ENCODE measurements at places on chromosomes 7 and 10.

- no peak for DNase-seq
These were observed 109.1 kb downstream of the LSM5 start for GRCh38 chr7:32381024-32381601.

DNA sequence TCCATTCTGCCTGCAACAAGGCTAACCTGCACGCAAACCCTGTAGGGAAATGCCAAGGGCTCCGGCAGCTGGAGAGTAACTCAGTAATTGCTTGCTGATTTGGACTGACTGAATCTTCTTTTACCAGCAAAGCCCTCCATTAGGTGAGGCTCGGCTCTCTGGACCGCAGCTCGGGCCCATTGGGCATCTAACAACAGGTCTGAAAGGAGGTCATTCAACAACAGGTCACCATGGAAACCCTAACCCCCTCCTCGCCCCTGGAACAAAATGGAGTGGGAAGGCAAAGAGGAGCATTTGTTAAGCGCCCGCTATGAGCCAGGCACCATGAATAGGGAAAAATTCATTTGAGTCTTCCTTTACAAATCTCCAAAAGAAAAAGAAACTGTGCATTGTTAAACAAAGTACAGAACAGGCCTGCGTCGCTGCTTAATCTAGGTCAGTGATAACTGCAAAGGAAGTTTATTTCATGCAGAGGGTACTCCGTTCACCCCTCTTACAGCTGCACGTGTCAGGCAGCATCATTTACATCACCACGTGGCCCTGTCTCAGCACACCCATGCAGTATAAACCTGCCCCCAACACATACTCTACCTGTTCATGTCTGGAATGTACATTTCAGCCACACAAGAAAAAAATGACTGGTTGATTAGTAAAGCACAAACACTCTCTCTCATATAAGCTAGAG, 248.8 kb upstream of the NEBL start:
- no peak for DNase-seq

- no peak for DNase-seq
These were observed 58.6 kb downstream of the RAMP3 start for GRCh38 chr7:45216181-45216580.

DNA sequence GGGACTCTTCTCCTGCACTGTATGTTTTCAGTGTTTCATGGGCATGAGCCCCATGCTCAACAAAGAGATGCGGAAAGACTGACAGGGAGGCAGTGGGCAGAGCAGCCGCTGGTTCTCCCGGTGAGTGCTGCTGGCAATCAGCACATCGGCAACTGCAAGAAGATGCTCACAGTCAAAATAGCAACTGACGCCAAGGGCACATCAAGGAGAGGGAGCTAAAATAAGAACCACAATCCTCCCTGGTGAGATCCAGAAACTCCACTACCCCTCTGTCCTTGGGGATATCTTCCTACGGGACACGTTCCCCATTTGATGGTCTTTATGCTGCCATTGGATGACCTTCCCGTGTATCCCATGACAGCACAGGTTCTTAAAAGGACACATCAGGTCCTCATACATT, 28.9 kb upstream of the SVIL start:
- no peak for DNase-seq

DNA sequence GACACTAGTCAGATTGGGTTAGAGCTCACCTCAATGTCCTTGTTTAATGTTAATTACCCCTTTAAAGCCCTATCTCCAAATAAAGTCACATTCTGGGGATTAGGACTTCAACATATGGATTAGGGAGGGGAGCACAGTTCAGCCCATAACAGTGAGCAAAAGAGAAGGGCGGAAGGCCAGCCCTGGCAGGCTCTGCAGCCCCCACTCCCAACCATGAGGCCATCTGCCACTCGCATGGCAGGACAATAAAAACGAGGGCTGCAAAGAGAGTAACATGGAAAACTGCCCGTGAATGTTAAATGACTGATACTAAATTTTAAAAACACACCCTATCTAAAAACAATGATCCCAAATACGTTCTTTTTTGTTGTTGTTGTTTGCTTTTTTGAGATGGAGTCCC, 38.7 kb downstream of the RGS10 start:
- no peak for DNase-seq

GRCh38 chr7:11648980-11649379, 183.0 kb downstream of the THSD7A start:
- no peak for DNase-seq

DNA sequence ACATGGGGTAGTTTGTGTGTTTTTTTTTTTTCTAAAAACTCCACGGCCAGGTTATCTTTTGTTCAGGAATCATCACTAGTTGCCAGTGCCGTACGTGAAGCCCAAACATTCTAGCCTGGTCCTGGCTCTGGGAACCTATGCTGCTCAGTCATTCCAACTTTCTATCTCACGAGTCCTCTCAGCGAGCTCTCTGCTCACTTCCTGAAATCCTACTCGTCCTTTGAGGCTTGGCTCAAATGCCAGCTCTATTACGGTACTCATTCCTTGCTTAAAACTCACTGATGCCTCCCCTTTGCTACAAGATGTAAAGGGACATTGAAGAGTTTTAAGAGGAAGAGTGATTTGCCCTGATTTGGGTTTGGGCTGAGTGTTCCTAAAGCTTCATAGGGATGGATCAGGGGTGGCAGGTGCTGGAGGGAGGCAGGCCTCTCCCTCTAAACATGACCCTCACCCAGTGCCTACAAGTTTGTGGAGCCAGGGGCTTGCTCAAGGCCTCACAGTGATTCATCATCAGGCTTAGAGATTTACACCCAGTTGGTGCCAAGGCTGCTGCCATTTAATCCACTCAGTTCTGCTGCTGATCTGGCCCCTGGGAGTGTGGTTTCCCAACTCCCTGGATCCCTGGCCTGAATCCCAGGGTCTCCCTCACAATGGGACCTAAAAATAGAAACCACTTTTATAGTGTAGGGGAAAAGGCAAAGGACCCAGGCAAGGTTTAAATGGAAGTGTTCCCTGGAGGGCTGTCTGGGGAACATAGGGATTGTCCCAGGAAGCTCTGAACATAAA, 46.1 kb upstream of the R3HCC1L start:
- no peak for DNase-seq

Measured in stimulated activated CD4-positive, alpha-beta T cell treated with anti-CD3 and anti-CD28 coated beads, TNF-alpha, amount 100 ng/mL, for 24 hours (primary cell).